ENCODE measurements at places on chromosomes 7 and 10.

DNA sequence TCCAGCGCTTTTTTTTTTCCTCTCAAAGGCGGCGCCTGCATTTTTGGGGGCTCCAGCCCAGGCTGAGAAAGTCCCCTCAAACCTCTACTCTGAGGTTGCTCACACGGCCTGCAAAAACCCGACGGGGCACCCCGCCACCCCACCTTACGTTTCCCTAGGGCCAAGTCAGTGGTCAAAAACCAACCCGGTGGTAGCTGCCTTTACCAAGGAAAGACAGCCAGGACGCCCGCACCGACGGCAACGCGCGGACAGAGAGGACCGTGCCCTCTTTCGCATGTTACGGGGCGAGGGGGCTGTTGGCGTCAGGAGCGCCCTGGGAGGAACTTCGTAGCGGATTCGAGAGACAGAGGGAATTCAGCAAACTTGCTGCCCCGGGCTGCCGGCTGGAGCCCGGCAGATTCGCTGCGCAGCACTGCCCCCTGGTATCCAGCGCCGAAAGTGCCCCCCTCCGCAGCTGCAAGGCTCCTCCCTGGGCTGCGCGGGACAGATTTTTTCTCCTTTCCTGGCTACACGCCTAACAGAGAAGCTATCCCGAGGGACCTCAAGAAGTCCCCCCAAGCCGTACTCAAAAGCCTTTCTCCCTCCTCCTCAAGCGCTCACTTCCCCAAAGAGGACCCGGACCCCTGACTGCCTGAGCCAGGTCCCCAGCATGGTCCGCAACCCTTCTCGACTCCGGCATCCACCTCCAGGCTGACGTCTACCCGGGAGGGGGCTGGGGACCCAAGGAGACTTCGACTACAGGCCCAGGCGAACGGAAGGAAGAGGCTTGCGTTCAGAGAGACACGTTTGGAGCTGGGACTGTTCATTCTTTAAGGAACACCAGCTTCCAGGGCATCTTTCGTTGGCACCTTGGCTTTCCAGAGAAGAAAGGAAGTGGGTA lies 27.7 kb upstream of the VAX1 start:
- DNase-seq = no peak

GRCh38 chr7:141975806-141976523 lies 2.4 kb upstream of the TAS2R38 start:
- DNase-seq = peak; percentile 84

DNA sequence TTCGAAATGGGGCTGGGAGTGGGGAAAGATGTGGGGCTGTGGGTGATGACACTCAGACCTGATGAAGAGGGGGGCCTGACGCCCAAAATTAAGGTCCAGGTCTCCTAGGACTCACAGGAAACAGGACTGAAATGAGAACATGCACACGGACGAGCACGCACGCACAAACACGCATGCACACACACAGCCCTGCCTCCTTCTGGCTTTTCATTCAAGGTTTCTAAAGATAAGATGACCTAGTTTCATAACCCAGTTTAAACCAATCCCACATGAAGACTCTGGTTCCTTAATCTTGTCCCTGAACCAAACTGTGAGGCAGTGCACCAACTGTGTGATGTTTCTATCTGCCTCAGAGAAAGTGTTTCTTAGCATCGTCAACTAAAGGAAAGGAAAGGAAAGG lies 162.0 kb downstream of the DGKI start:
- no peak for DNase-seq

- no peak for DNase-seq
These were observed 2.7 kb downstream of the GPR85 start for GRCh38 chr7:113083816-113084495.

DNA sequence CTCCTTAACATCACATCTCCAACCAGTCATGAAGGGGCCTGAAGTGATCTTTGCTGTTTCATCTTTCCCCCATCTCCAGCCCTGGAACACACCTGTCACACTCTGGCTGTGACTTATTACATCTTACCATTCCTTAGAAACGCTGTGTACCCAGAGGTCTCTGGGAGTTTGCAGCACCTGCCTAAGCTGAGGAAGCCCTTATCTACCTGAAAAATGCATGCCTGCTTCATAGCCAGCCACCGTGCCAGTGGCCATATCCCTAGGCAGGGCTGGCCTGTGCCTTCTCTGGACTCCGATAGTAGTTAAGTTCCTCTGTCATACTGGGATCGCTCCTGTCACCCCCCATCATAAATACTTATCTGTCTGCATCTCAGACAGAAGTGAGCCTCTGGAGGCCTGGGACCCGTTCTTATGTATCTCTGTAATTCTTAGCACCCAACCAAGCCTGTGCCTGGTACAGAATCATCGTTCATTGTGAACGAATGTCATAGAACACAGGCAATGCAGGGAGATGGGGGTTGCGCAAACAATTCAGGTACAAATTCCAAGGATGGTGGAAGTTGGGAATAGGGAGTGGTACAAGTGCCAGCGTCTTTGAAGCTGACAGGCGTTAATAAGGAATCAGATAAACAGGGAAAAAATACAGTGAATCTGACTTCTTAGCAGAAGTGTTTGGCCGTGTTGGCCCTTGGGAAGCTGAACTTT lies 254.6 kb downstream of the CAMK1D start:
- no peak for DNase-seq

DNA sequence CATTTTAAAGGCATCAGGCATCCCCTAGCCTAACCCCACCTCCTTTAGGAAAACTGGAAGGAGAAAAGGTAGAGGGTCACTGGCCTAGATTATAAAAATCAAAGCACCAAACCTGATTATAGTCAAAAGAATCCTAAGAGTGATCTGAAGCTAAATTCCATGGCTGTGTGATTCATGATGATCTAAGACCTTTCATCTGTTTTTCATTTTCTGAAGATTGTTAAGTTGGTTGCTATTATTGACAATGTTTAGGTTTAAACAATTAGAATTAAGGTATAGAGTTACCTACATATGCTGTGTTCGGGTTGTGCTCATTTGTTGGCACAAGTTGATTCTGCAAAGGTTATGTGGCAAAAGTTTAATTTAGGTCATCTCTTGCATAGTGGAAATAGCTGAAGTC lies 148.7 kb downstream of the BICC1 start:
- no peak for DNase-seq

DNA sequence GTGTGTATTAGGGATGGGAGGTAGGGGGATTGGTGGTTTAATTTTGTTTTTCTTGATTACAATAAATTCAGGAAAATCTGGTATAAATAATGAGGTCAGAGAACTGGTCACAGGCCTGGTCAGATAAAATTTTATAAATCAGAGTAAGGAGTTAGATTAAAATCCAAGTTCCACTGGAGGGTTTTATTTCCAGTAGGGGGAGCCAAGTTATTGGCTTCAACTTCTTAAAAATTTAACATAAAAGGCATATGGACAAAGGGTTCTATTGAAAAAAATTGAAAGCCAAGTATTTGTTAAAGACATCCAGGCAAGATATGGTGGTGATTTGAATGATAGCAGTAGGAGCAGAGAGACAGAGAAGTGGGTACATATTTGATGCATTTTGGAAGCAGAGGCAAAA lies 763.3 kb downstream of the SORCS1 start:
- no peak for DNase-seq

- no peak for DNase-seq
These were observed 26.3 kb downstream of the NPTX2 start for GRCh38 chr7:98643236-98643985.

DNA sequence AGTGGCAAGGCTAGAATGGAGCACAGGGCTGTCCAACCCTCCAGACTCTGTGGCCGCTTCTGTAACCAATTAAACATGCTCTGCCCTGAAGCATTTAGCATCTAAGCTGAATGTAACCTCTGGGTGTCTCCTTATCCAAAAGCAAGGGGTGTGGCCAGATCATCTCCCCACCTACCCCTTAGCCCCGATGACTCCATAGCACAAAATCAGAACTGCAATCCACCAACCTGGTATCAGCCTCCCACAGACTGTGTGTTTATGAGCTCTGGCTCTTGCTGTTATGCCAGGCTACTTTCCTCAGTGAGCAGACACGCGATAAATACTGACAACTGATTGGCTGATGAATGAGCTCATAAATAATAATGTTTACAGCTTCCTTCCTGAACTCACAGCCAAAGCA lies 3.2 kb downstream of the FRMD4A start:
- DNase-seq = peak; percentile 9

GRCh38 chr10:121926671-121927317 lies 1.0 kb downstream of the ATE1 start:
- DNase-seq = peak; percentile 57

Data from NCI-H1417 (cell line).